Fibroblast of upper back skin (primary cell): ENCODE measurements at places on chromosomes 2 and 18.
A peak's percentile ranks its signal among the peaks of the same experiment; 100 is the strongest.

GRCh38 chr2:200054681-200055468 is 99.5 kb downstream of the MAIP1 start:
- DNase-seq, result no peak

GRCh38 chr2:239173301-239173700 is 227.5 kb downstream of the HDAC4 start:
- DNase-seq, result no peak

- DNase-seq, result no peak
Observed at GRCh38 chr18:70385474-70385873, 96.6 kb downstream of the SOCS6 start.

DNA sequence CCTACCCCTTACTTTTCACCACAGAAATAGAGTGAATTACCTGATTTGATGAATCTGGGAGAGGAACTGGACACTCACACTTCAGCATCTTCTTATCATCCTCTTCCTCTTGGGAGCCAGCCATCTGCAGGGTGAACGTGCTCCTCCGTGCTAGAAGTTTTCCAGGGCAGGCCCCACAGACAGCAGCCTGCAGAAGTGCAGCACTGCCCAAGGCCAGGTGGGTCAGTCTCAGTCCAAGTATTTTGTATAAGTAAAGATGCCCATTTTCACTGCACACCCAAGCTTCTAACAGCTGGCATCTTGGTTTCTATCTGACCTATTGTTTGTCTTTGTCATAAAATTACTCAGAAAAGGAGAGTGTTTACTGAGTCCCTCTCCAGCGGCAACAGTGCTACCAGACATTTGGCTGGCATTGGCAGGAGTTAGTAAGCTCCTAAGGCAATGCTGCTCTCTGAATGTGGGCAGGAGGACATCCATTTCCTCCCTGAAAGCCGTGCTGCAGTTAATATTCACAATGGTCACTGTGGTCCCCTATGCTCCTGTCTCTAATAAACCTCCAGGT is 222.6 kb upstream of the CTAGE1 start:
- DNase-seq, result no peak

GRCh38 chr2:228549441-228550007 is 368.0 kb upstream of the SPHKAP start:
- no peak for DNase-seq

DNA sequence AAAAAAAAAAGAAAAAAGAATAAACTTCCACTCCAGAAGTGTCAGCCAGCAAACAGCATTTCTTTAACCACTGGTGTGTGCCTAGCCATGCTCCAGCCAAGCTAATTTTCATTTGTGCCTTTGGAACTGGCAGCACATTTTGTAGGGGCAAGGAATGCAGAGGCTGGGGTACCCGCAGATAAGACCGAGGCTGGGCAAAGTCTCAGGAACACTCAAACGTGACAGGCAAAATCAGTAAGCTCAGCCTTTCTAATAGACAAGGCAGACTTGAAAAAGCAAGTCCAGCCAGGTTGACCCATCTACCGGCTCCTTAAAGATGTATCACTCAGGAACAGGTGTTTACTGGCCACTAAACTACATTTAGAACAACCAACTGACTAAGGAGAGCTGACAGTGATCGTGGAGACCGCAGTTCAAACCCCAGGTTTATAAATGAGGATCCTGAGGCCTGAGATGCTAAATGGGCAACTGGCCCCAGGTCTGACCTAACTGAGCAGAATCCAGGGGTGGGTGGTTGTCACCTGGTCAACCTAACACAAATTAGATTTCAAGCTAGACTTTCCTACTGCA is 16.7 kb downstream of the NFE2L2 start:
- no peak for DNase-seq

DNA sequence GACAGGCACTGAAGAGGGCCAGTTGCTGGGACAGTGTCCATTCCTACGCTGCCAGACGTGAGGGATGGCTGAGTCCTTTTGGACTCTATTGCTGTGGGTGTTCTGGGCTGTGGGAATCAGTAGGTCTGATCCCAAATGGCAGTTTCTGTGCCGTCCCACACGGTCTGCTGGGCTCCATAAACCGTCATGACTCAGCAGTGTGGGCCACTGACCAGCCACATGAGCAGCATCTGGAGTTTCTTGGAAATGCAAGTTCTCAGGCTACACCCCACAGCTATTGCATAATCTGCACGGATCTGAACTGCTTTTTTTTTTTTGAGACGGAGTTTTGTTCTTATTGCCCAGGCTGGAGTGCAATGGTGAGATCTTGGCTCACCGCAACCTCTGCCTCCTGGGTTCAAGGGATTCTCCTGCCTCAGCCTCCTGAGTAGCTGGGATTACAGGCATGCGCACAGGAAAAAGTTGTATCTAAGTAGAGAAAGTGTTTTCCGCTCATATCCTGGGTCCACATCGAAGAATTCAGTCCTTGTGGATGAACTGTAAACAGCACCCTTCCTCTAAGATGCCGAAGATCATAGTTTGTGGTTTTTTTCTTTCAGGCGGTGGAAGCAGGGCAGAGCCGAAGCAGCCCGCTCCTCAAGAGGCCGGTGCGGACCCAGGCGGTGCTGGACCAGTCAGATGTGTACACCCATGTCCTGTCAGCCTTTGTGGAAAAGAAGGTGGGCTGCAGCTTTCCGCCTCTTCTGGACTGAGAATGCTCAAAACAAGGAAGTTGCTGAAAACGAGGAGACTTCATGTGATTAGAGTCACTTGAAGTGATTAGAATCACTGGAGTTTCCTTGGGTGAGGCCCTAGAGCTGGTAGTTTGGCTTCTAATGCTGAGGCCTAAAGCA is 25.5 kb downstream of the RMC1 start:
- DNase-seq, result no peak

DNA sequence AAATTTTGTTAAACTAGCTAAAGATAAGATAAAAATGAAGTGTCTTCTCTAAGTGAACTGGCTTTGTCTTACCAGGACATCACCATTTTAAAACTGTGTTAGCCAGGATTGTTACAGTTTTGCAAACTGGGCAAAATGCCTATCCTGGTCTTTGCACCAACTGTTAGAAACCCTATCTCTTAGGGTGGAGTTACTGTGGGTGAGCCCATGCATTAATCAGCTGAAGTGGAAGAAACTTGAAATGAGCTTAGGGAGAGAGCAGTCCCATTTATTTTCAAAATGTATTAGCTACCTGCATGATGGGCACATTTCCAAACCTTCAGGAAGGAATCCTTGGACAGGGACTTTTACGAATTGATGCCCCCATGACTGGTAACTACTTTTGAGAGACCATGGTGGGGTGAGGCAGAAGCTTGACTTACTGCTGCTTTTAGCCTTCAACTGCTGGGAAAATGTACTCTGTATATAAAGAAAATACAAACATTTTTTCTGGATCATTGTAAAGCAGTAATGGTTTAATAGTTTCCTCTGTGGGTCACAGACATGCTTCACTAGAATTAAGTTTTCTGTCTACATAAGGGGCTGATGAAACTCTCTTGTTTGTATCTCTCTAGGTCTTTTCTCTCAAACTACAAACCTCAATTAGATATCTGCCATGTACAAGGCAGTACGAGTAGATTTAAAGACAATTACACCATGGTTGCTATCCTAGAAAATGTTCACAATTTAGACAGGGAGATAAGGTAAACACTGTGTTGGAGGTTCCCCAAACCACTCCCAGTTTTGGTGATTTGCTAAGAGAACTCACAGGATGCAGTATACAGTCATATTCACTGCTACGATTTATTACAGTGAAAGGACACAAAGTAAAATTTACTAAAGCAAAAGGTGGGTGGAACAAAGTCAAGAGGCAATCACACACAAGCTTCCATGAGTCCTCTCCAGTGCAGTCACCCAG is 321.4 kb upstream of the MMADHC start:
- DNase-seq, result no peak

DNA sequence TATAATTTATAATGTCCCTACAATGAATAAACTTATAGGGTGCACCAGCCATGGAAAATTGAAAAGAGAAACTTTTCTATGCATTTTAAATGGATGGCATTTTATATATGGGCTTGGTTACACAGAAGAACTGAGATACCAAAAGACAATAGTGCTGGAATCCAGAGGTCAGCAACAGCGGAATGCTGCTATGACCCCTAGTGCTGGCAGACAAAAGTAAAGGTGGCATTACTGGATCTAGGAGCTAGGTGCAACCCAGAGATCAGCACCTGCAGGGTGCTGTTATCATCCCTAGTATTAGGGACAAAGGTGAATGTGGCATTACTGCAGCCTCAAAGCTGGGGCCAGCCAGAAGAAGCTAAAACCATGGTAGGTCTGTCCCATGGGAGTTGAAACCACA is 392.7 kb upstream of the ST6GAL2 start:
- DNase-seq, result no peak

GRCh38 chr2:32884346-32884745 is 62.4 kb upstream of the LTBP1 start:
- peak; percentile 46 for DNase-seq

DNA sequence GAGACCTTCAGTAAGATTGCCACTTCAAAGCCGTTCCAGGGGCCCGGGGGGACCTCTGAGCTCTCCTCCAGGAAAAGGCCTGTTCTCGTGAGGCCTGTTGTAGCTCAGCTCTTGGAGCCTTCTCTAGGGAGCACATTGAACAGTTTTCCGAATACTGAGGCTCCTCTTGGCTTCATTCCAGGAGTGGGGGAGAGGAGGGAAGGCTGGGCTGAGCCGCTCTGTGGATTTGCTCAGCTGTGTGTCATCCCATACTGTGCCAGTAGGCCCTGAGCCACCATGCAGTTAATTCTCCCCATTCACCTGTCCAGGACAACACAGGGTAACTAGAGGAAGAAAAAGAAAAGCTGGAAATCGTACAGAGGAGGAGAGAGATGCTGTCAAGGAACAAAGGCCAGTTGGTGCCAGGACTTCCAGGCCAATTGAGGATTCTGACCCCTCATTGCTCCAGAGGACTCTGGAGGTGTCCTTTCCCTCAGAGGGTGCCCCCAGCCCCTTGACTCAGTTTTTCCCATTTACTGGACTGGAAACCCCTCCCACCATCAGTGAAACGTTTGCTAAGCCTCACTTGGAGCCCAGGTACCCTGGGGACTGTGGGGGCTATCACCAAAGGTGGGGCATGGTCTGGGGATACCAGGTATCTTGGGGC is 41.4 kb downstream of the HS1BP3 start:
- peak; percentile 79 for DNase-seq

DNA sequence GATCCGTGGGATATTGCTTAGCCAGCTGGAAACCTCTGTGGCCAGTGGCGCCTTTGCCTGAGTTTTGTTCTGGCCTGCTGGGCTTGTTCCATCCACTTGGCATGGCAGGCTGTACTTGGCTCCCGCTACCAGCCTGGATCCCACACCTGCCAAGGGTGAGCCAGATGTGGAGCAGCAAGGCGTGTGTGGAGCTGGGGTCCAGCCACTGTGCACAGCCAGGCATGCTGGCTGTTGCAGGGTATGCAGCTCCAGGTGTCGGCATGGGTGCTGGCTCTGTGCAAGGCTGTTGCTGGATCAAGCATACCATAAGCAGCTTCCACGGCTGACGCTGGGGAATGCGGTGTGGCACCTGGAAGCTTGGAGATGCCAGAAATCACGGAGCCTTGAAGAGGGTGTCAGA is 34.5 kb downstream of the PTPN4 start:
- DNase-seq, result no peak

DNA sequence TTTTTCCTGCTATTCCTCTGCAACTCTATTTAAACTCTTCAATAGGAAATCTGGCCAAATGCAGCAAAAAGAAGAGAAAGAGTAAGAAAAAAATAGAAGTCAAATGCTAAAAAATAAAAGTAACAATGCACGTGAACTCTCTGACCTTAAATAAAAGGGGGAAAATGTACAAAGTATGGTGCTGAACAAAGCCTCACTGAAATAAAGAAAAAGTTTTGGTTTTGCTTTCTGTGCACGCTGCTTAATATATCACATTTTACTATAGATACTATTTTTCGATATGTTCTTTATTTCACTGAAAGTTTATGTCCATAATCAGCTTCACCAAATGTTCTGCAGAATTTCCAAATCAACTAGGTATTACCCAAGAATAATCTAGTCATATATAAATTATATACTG is 396.3 kb downstream of the CBLN2 start:
- DNase-seq, result no peak

DNA sequence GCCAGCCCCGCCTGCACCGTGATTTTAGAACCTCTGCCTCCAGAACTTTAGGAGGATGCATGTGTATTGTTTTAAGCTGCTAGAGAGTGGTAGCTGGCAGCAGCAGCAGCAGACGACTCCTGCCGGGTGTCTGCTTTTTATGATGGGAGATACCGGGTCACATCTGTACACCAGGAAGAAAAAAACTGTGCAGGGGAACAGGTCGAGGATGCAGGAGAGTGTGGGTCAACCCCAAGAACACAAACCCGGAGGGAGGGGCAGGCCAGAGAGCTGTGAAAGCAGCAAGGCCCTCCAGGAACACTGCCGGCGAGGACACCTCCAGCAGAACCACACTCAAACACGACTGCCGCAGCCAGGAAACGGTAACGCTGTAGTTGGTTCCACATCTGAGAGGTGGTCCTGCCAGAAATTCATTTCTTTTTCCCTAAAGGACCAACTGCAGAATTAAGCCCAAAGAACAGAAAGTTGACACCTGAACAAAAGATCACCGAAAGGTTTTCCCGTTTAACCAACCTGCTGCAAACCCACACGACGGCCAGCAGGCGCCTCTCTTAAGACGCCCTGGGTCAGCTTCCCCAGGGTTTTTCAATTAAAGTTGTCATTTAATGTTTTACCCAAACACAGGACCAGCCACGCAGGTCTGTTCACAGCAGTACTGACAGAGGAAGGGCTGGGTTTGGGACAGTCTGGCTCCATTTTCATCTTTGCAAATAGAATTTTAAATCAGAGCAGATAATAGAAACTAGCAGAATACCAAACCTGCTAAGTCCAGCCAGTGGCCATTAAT is 60.5 kb downstream of the NDUFA10 start:
- DNase-seq, result no peak
